Activated CD4-positive, alpha-beta memory T cell treated with anti-CD3 and anti-CD28 coated beads for 36 hours (primary cell): ENCODE measurements at places on chromosomes 3 and 15. TPM values are rescaled to one million over a fixed set of nuclear protein-coding genes. Genes with fewer than 3 reads are reported as not detected.

DNA sequence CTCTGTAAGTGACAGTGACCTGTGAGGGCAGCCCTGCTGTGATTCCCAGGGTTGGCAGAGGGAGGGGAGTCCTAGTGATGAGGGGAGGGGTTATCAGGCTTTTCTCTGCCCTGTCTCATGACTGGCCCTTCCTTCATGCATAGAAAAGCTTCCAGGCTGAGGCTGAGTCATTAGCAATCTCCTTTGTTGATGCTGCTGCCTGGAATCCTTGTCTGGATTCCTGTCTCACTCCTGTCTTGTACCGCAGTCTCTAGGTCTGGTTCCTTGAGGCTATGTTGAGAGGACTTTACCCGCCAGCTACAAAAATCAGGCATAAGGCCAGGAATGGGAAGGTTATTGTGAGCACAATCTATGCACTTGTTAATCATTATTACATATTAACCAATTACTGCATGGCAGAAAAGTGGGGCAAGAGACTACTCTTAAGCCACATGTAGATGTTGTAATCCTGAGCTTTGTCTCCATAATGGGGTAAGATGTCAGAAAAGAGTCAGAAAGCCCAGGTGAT, 7.2 kb downstream of the KLHL6 start:
- DNase-seq, result no peak

EIF2A gene
- total RNA-seq, result 137 TPM

NR1I2 gene
- 0.39 TPM for total RNA-seq

ADAMTSL3 gene
- total RNA-seq, result not detected

GRCh38 chr3:191753196-191753595, 292.2 kb downstream of the PYDC2 start:
- DNase-seq, result no peak

EFHB gene
- 0.51 TPM for total RNA-seq

DNA sequence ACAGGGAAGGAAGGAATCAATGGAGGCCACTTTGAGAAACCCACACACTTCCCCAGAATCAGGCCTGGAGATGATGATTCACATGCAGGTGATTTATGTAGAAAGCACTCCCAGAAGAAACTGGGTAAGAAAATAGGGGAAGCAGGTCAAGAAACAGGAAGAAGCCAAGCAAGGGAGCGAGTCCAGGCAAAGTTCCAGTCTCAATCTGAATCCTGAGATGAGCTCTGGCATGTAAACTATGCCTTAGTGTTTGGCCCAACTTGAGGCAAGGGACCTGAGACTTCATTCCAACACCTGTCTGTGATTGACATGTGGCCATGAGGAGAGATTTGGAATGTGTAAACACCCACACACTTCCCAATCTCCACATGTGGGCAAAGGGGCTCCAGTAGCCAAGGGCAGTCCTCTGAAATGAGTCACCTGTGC, 61.6 kb upstream of the CTNNB1 start:
- no peak for DNase-seq
